ENCODE measurements at places on chromosomes 1 and 21.

GRCh38 chr1:54376430-54377039, 29.7 kb downstream of the SSBP3 start:
- no peak for DNase-seq

DNA sequence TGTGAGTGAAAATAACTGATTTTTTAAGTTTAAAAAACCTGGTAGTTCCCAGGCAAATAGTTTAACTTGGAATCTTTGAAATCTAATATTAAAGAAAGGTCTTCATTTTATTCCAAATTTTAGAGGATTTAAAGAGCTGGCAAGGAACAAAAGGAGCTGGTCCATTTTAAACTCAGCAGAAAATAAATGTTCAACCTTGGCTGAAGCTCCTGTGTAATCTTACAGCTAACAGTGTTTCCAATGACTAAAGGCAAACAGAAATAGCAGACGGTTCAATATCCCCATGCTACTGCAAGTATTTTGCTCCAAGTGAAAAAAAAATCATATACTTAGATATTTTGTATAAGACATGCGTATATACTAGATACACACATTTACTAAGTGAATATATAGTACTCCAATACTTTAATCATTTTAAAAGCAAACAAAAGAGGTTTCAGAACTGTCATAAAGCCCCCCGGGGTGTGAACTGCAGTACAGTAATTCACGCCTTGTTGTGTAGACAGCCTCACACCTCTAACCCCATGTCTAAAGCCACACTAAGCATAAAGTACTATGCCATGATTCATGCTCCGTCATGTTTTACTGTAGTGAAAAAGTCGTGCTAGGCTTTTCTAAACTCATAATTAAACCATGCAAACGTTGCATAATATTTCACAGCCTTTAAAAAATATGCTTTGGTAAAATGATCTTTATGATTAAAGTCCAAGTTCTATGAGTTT, 132.2 kb downstream of the CLIC6 start:
- no peak for DNase-seq

- DNase-seq: peak; percentile 52
These were observed 16.0 kb upstream of the OVAAL start for GRCh38 chr1:180542838-180543145.

DNA sequence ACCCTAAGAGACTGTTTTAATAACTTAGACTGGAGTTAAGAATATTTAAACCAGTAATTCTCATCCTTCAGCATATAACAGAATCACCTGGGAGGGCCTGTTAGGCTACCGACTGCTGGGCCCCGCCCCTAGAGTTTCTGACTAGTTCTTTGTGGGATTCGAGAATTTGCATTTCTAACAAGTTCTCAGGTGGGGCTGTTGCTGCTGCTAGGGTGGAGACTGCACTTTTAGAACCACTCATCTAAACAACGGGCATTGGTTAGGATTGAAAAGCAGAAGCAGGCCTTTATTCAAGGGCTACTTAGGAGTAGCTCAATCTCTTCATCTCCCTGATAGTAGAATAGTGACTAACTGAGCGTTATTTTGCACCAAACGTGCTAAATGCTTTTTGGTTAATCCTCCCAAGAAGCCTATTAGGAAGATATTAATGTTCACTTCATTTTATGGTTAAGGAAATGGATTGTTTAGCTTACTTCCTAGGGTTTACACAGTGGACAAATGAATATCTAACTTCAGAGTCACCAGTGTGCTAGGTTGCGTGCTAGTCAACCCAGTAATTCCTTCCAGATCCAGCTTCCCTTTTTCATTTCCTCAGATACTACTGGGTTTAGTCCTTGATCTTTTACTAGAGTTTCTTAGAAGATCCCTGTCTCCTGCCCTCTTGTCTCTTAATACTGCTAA, 31.1 kb upstream of the UAP1 start:
- no peak for DNase-seq

- no peak for DNase-seq
These were observed 77.7 kb downstream of the SLC16A1 start for GRCh38 chr1:112878321-112878720.

- peak; percentile 93 for DNase-seq
These were observed 21.0 kb upstream of the PINK1 start for GRCh38 chr1:20612221-20612746.

- DNase-seq: no peak
These were observed 3.9 kb downstream of the C1orf198 start for GRCh38 chr1:230864441-230864840.

- DNase-seq: no peak
These were observed 6.2 kb downstream of the SH2D5 start for GRCh38 chr1:20726118-20726911.

GRCh38 chr1:56394298-56394697, 185.1 kb downstream of the PLPP3 start:
- no peak for DNase-seq

DNA sequence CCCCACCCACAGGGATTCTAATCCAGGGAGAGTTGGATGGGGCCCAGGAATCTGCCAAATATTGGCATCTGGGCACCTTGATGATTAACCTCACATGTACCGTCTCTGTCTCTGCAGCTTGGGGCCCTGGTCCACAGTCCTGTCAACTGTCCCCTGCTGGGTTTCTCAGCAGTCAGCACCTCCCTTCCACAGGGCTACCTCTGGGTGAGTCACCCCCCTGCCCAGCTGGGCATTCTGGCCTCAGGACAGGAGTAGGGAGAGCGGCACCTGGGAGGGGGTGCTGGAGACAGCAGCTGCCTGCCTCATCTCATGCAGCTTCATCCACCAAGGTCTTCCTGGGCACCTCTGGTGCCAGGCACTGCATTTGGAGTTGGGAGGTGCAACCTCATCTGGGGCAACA, 100.6 kb upstream of the ACTL8 start:
- peak; percentile 62 for DNase-seq

- DNase-seq: peak; percentile 35
These were observed at the start of gene DIRAS3 for GRCh38 chr1:68049941-68050878. Gene DIRAS3 (minus strand): TSS chr1:68050627. CDS start chr1:68047297, 3,330 bp downstream.

- DNase-seq: no peak
These were observed 337.7 kb downstream of the SIPA1L2 start for GRCh38 chr1:232292239-232292638.

GRCh38 chr1:147341246-147341645, 98.8 kb downstream of the CHD1L start:
- DNase-seq: no peak

- peak; percentile 98 for DNase-seq
These were observed 146.6 kb downstream of the ROR1 start for GRCh38 chr1:63920154-63921117.

GRCh38 chr1:228472655-228473054, 14.5 kb upstream of the RNF187 start:
- DNase-seq: peak; percentile 31

DNA sequence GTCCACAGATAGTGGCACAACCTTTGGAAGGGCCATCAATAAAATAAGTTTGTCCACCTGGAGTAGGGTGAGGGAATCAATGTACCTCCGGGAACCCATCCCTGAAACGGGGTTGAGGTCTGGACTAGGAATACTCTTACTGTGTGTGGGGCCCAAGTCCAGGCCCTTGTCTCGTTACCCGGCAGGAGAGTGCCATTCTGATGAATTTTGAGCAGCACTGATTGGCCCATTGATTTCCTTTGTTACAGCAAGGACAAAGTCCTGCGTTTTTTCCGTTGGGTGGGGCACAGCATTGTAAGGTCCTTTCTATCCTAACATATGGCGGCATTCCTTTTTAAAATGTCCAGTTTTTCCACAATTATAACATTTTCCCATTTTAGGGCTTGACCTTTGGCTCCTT, 75.2 kb downstream of the AXDND1 start:
- no peak for DNase-seq

- peak; percentile 27 for DNase-seq
These were observed 347.2 kb downstream of the DISC1 start for GRCh38 chr1:231973830-231974229.

Data from M059J (cell line).